ENCODE measurements at places on chromosomes 4 and X. TPM values are rescaled to one million over a fixed set of nuclear protein-coding genes. Genes with fewer than 3 reads are reported as not detected.

DNA sequence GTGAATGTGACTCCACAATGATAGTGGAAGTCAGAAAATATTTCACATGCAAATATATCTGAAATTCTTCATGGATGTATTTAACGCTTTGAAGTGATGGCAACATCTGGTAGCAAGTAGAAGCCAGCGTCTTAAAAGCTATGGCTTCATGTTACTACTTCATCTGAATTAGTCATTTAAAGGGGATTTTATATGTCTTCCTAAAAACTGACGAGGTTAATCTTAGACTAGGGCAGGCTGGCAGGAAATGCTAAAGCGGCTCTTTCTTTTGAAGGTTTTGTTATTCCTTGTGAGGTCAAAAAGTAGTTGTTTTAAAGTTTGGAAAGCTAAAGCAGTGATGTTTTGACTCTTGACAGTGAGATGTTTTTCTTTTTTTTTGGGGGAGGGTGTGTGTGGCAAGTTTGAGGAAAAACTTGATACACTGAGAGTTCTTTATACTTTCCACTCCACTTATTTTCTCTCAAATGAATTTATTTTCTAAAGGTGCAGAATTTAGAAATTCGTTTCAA is 22.6 kb downstream of the PLS3 start:
- H3K36me3 ChIP-seq = peaks cover 30% of the 10 kb centered on the region
- peak; percentile 77 for DNase-seq
- H3K27me3 ChIP-seq = no peaks in the 10 kb centered on the region
- peaks cover 29% of the 10 kb centered on the region for H3K4me1 ChIP-seq
- peak overlapping the region; percentile 17 for H3K4me3 ChIP-seq

SORBS2 gene
- total RNA-seq = not detected

COX7B2 gene
- total RNA-seq = not detected

GRCh38 chr4:125191232-125191631 is 123.5 kb upstream of the FAT4 start:
- H3K4me3 ChIP-seq = no peak overlapping the region
- H3K36me3 ChIP-seq = no peaks in the 10 kb centered on the region
- DNase-seq = no peak
- H3K27me3 ChIP-seq = no peaks in the 10 kb centered on the region

SAGE1 gene
- not detected for total RNA-seq

GRCh38 chr4:163620738-163621137 is 126.2 kb downstream of the TMA16 start:
- DNase-seq = no peak
- H3K4me3 ChIP-seq = no peak overlapping the region
- H3K27me3 ChIP-seq = no peaks in the 10 kb centered on the region
- H3K36me3 ChIP-seq = no peaks in the 10 kb centered on the region
- no peak overlapping the region for H3K27ac ChIP-seq
- no peaks in the 10 kb centered on the region for H3K4me1 ChIP-seq

DNA sequence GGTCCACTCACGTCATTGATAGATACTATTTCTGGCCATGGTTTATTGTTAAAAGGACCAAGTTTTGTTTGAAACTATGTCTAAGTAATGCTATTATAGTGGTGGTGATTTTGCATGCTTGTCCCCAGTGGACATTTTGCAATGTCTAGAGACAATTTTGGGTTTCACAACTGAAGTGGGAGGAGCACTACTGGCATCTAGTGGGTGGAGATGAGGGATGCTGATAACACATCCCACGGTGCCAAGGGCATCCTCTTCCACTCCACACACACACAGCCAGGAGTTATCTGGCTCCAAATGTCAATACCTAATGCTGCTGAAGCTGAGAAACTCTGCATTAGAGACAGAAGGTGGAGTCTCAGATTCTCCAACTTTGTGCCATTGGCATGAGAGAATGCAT is 131.2 kb downstream of the FRMPD4 start:
- H3K4me1 ChIP-seq = no peaks in the 10 kb centered on the region
- no peak overlapping the region for H3K4me3 ChIP-seq
- H3K36me3 ChIP-seq = no peaks in the 10 kb centered on the region
- H3K27ac ChIP-seq = no peak overlapping the region
- no peak for DNase-seq
- H3K27me3 ChIP-seq = no peaks in the 10 kb centered on the region

GRCh38 chr4:8294036-8294435 is 24.5 kb downstream of the HTRA3 start:
- H3K4me1 ChIP-seq = peaks cover 9% of the 10 kb centered on the region
- no peak overlapping the region for H3K27ac ChIP-seq
- no peak for DNase-seq
- no peak overlapping the region for H3K4me3 ChIP-seq
- H3K27me3 ChIP-seq = peaks cover 6% of the 10 kb centered on the region

DNA sequence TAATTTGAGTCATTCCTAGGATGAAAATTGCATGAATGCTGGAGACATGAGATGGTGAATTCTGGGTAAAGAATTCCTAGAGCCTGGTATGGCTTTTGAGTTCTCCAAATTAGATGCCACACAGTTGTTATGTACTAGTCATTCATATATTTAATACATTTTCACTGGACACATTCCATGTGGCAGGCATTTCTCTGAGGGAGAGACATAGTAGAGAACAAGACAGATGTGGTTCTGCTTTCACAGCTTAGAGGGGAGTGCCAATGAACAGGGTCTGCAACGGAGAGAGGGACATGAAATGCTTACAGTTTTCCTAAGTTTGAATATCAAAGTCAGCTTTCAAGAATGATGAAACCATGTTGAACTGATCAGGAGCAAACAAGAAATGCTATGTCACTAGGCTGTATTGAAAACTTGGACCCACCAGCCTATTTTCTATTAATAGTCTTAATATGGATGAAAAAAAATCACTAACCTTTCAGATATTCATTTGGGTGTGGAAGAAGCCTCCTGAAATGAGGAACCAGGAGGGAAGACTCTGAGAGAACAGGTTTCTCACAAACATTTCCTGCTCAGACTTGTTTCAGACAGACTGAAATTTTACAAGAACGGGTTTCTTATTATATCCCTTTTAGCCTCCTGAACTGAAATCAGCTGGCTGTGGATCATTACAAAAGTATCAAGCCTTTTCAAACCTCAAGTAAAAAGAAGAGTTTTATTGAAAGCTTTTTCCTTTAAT is 276.0 kb upstream of the TET2 start:
- no peaks in the 10 kb centered on the region for H3K4me1 ChIP-seq
- no peak for DNase-seq
- no peak overlapping the region for H3K4me3 ChIP-seq
- H3K36me3 ChIP-seq = no peaks in the 10 kb centered on the region
- no peak overlapping the region for H3K27ac ChIP-seq
- no peaks in the 10 kb centered on the region for H3K27me3 ChIP-seq

ZC4H2 gene
- 26.9 TPM for total RNA-seq

DNA sequence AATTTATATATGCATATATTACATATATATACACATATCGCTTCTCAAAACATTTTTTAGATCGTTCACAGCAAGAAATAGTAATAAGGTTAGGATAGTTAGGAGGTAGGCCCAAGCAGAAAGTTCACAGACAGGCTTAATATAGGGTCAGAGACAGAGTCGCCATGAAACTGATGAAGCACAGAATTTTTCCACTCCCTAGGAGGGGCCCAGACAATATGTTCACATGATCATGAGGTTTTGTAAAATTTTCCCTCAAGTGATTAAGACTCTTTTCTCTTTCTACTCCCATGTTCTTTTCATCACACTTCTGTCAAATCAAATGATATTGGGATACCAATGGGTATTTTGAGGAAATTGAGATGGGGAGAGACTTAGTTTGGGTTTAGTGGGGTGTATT is 5.2 kb upstream of the ENAM start:
- no peak overlapping the region for H3K4me3 ChIP-seq
- H3K27ac ChIP-seq = no peak overlapping the region
- DNase-seq = no peak

GRCh38 chr4:151184523-151185458 is 85.4 kb downstream of the RPS3A start:
- H3K4me3 ChIP-seq = no peak overlapping the region
- no peaks in the 10 kb centered on the region for H3K36me3 ChIP-seq
- DNase-seq = no peak
- no peaks in the 10 kb centered on the region for H3K27me3 ChIP-seq
- no peak overlapping the region for H3K27ac ChIP-seq
- H3K4me1 ChIP-seq = no peaks in the 10 kb centered on the region

DNA sequence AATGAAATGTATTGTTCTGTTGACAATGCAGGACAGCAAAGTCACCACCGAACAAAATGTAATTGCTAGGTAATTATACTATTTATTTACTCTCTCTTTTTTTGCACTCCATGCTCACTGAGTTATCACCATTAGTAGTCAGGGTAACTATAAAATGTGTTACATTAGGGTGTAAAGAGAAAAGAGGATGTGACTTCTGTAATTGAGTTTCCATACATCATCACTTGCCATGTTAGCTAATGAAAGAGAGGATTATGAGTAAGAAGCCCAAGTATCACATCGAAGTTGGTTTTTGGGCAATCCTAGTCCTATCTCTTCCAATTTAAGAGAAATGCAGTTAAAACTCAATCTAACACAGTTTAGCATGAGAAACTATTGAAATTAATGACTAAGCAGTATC is 7.6 kb downstream of the ZXDA start:
- no peaks in the 10 kb centered on the region for H3K36me3 ChIP-seq
- no peak for DNase-seq
- H3K27me3 ChIP-seq = no peaks in the 10 kb centered on the region
- H3K4me1 ChIP-seq = no peaks in the 10 kb centered on the region
- H3K27ac ChIP-seq = no peak overlapping the region

- H3K27me3 ChIP-seq = no peaks in the 10 kb centered on the region
- DNase-seq = no peak
- H3K4me1 ChIP-seq = no peaks in the 10 kb centered on the region
These were observed 32.8 kb downstream of the RWDD4 start for GRCh38 chr4:183626168-183626567.

- H3K27me3 ChIP-seq = 0 out of 2 replicates have a peak, but pooled peaks cover 3% of the 10 kb centered on the region
- no peak for DNase-seq
- H3K4me1 ChIP-seq = no peaks in the 10 kb centered on the region
- no peak overlapping the region for H3K27ac ChIP-seq
- H3K36me3 ChIP-seq = no peaks in the 10 kb centered on the region
These were observed 4.4 kb upstream of the APBB2 start for GRCh38 chr4:41218703-41219102.

- H3K4me3 ChIP-seq = no peak overlapping the region
- peaks cover 53% of the 10 kb centered on the region for H3K4me1 ChIP-seq
- H3K27ac ChIP-seq = peak overlapping the region; percentile 87
- H3K36me3 ChIP-seq = peaks cover 78% of the 10 kb centered on the region
- DNase-seq = peak; percentile 87
These were observed 52.4 kb downstream of the SEPTIN11 start for GRCh38 chr4:77001907-77002306.

DNA sequence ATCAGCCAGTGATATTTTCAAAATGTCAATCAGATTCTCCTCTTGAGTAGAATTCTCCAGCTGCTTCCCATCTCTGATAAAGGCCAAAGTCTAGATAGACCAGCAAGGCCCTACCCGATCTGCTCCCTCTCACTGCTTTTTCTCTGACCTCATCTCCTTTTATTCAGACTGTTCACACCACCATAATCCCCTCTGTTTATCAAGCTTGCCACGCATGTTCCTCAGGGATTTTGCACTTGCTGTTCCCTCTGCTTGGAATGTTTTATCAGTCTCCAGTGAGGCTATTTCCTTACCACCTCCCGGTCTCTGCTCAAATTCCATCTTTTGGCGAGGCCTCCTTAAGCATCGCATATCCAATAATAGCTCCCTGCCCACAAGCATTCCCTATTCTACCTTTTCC is 20.1 kb downstream of the NOCT start:
- H3K4me3 ChIP-seq = no peak overlapping the region
- no peak for DNase-seq
- no peaks in the 10 kb centered on the region for H3K27me3 ChIP-seq
- H3K36me3 ChIP-seq = peaks cover 10% of the 10 kb centered on the region

SPP1 gene
- 0.87 TPM for total RNA-seq

PDGFC gene
- 14.6 TPM for total RNA-seq

UCHL1 gene
- total RNA-seq = 299 TPM
